ENCODE measurements at places on chromosomes 12 and 14.

- H3K27me3 ChIP-seq, result no peaks in the 10 kb centered on the region
- H3K36me3 ChIP-seq, result no peaks in the 10 kb centered on the region
- H3K27ac ChIP-seq, result no peak overlapping the region
- no peak for DNase-seq
Observed at GRCh38 chr12:89235189-89235993, 116.9 kb downstream of the DUSP6 start.

- H3K4me1 ChIP-seq, result no peaks in the 10 kb centered on the region
- no peak for DNase-seq
- H3K27ac ChIP-seq, result no peak overlapping the region
- no peaks in the 10 kb centered on the region for H3K27me3 ChIP-seq
- no peaks in the 10 kb centered on the region for H3K36me3 ChIP-seq
Observed at GRCh38 chr14:83483063-83483462, 1949.4 kb upstream of the SEL1L start.

GRCh38 chr12:126369487-126370463, 1304.5 kb downstream of the AACS start:
- H3K4me3 ChIP-seq, result no peak overlapping the region
- no peaks in the 10 kb centered on the region for H3K27me3 ChIP-seq
- no peaks in the 10 kb centered on the region for H3K4me1 ChIP-seq
- H3K27ac ChIP-seq, result no peak overlapping the region
- H3K36me3 ChIP-seq, result no peaks in the 10 kb centered on the region

GRCh38 chr12:94969424-94969823, 34.1 kb downstream of the NDUFA12 start:
- no peaks in the 10 kb centered on the region for H3K4me1 ChIP-seq
- DNase-seq, result no peak
- no peak overlapping the region for H3K27ac ChIP-seq
- H3K36me3 ChIP-seq, result no peaks in the 10 kb centered on the region
- no peaks in the 10 kb centered on the region for H3K27me3 ChIP-seq
- H3K4me3 ChIP-seq, result no peak overlapping the region

DNA sequence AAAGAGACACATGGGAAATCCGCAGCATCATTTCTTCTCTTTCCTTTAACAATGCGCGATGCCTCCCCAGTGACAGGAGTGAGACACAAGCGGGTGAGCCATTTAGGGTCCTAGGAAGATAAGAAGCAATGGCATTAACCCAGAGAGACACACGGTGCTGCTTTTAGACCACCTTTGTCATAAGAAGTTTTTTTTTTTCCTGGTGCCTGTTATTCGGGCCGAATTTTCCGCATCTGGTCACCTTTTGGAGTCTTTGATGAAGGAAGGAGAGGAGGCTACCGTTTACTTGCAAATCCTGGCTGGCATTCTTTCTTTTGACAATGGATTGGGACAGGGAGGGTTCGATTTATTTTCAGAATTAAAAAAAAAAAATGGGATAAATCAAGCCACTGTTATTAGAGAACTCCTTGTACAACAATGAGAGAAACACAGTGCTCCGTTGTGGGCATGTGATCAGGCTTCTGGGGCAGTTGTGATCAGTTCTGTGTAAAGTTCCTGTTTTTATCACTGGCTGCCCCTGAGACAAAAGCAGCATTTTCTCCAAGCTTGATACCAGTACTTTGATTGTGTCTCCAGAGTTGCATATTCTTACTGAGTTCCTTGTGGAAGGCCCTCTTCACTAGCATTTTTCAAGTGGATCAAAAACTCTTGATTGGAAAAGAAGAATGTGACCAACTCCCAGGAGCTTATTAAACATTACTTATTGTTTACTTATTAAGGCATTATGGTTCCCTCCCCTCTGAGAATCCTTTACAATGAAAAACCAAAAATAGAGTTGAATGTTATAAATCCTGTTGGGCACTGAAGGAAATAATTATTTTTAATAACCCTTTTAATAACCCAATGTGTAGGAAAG, 1.1 kb downstream of the DIP2B start:
- peak overlapping the region; percentile 96 for H3K4me3 ChIP-seq
- H3K27ac ChIP-seq, result no peak overlapping the region
- H3K4me1 ChIP-seq, result no peaks in the 10 kb centered on the region
- DNase-seq, result no peak
- peaks cover 1% of the 10 kb centered on the region for H3K36me3 ChIP-seq

DNA sequence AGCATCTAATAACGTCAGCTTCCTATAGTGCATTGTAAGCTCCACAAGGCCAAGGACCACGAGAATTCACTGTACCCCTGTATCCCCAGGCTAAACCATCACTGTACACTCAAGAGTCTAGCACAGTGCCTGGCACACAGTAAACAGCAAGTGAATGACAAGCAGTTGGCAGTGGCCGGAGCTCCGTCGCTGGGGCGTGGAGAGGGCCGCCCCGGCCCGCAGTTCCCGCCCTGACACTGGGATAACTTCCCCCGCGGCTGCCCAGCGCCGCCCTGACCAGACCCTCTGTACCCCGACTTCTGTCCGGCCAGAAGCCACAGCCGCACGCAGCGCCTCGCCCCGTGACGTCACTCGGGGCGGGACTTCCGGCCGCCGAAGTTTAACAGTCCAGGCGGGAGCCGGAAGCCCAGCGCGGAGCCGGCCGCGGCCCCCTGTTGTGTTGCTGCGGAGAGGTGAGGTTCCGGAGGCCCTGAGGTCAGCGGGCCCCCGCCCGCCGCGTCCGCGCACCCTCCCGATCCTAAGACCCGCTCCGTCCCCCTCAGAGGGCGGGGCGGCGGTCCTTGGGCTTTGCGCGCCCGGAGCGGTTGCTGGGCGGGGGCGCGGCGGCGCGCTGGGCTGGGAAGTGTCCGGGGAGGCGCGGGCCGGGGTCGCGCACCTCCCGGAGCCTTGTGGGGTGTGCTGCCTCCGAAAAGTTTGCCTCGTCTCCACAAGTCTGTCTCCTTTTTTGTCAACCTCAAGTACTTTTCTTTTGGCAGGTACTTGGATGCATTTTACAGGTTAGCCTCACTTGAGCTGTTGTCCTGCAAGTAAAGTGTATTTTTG, at the start of gene NEDD1:
TSS of gene NEDD1 (plus strand) at position 409 of the 822 bp plus-strand sequence. CDS start 2,503 bp downstream, outside the sequence.
- no peaks in the 10 kb centered on the region for H3K27me3 ChIP-seq
- H3K4me1 ChIP-seq, result no peaks in the 10 kb centered on the region
- peaks cover 4% of the 10 kb centered on the region for H3K36me3 ChIP-seq
- peak; percentile 95 for DNase-seq
- H3K27ac ChIP-seq, result no peak within 1 kb of the TSS
- peak within 1 kb of the TSS; percentile 83 for H3K4me3 ChIP-seq

- DNase-seq, result no peak
- H3K4me1 ChIP-seq, result peaks cover 4% of the 10 kb centered on the region
- no peak overlapping the region for H3K27ac ChIP-seq
- no peaks in the 10 kb centered on the region for H3K36me3 ChIP-seq
- no peaks in the 10 kb centered on the region for H3K27me3 ChIP-seq
Observed at GRCh38 chr14:93103392-93104080, 12.2 kb downstream of the ITPK1 start.

- no peaks in the 10 kb centered on the region for H3K36me3 ChIP-seq
- no peak overlapping the region for H3K4me3 ChIP-seq
- H3K27ac ChIP-seq, result no peak overlapping the region
- H3K27me3 ChIP-seq, result no peaks in the 10 kb centered on the region
- no peaks in the 10 kb centered on the region for H3K4me1 ChIP-seq
Observed at GRCh38 chr14:38505221-38505972, 249.5 kb upstream of the CLEC14A start.

DNA sequence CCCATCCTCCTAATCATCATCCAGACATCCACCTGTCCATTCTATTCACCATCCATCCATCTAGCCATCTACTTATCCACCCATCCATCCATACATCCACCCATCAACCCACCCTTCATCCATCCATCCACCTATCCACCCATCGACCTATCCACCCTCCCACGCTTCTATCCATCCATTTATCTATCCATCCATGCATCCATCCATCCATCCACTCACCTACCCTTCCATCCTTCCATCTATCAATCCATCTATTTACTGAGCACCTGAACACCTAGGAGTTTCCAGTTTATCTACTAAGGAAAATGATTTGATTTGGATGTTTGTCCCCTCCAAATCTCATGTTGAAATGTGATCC, 7.5 kb downstream of the RIN3 start:
- H3K4me3 ChIP-seq, result no peak overlapping the region
- DNase-seq, result no peak
- no peak overlapping the region for H3K27ac ChIP-seq
- no peaks in the 10 kb centered on the region for H3K36me3 ChIP-seq
- no peaks in the 10 kb centered on the region for H3K27me3 ChIP-seq
- H3K4me1 ChIP-seq, result no peaks in the 10 kb centered on the region

GRCh38 chr12:130137040-130138018, 24.9 kb upstream of the FZD10 start:
- no peaks in the 10 kb centered on the region for H3K36me3 ChIP-seq
- H3K27ac ChIP-seq, result no peak overlapping the region
- H3K27me3 ChIP-seq, result peaks cover 4% of the 10 kb centered on the region
- H3K4me1 ChIP-seq, result peaks cover 3% of the 10 kb centered on the region

DNA sequence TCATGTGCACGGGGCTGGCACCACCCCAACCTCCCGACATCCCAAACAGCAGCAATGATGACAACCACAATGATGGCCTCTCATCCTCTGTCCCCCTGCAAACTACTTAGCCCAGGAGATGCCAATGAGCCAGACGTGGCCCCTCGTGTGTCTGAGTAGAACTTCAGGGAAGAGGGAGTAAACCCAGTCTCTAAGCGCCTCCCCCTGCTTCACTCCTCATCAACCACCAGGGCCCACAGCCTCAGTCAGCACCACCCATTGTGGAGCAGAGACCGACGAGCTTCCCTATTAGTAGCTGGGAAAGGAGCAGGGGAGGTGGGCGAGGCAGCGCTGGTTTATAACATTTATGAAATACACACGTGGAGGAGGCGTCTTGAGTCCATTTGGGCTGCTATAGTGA, 182.7 kb upstream of the SFSWAP start:
- H3K27me3 ChIP-seq, result no peaks in the 10 kb centered on the region
- no peak overlapping the region for H3K27ac ChIP-seq
- H3K36me3 ChIP-seq, result no peaks in the 10 kb centered on the region
- no peak for DNase-seq
- no peak overlapping the region for H3K4me3 ChIP-seq

DNA sequence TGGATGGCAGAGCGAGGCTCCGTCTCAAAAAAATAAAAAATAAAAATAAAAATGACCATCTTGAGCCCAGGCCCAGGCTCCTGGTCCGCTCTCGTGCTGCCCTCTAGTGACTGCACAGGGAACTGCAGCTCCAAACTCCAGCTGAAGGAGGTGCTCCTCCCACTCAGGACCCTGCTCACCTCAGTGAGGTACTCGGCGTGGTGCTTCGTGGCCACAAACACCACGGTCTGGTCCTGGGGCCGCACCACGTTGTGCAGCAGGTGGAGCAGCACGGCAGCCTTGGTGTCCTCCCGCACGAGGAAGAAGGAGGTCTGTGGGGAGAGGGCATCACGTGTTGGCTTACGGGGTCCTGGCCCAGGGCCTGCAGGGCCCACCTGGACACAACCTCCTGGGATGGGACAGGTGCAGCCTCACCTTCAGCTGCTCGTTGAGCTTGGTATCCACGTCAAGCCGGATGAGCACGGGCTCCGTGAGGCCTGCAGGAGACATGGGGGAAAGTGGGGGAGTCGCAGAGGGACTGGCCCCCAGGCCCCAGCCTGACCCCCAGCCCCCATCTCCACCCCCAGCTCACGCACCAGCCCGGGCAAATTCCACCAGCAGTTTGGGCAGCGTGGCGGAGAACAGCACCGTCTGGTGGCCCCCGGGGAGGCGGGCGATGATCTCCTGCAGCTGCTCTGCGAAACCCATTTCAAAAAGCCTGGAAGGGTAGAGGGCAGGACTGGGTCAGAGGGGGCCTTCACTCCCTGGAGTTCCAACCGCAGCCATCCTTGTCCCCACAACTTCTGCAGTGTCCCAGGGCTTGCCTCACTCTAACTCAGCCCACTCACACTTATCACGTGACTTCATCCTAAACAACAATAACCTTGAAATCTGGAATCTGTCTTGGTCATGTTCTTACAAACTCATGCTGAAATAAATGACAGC, 10.6 kb downstream of the DDX54 start:
- no peaks in the 10 kb centered on the region for H3K27me3 ChIP-seq
- no peaks in the 10 kb centered on the region for H3K4me1 ChIP-seq
- H3K36me3 ChIP-seq, result peaks cover 91% of the 10 kb centered on the region
- peak; percentile 79 for DNase-seq

DNA sequence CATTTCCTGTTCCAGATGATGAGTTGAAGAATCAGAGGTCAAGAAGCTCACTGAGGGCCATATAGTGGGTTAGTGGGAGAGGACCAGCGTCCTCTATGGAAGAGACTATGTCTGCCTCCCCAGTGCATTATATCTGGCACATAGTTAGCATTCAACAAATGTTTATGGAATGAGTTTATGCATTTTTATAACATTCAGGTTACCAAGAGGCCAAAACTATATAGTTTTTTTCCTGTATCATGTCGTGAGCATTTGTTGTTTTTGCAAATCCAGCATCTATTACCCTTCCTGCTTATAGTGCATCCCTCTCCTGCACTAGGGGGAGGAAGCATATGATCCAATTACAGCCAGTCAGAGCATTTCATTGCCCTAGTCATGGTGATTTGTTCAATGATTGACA, 60.6 kb downstream of the SUDS3 start:
- peaks cover 2% of the 10 kb centered on the region for H3K36me3 ChIP-seq
- peaks cover 4% of the 10 kb centered on the region for H3K4me1 ChIP-seq
- no peak overlapping the region for H3K4me3 ChIP-seq
- no peak overlapping the region for H3K27ac ChIP-seq
- H3K27me3 ChIP-seq, result no peaks in the 10 kb centered on the region
- DNase-seq, result no peak

DNA sequence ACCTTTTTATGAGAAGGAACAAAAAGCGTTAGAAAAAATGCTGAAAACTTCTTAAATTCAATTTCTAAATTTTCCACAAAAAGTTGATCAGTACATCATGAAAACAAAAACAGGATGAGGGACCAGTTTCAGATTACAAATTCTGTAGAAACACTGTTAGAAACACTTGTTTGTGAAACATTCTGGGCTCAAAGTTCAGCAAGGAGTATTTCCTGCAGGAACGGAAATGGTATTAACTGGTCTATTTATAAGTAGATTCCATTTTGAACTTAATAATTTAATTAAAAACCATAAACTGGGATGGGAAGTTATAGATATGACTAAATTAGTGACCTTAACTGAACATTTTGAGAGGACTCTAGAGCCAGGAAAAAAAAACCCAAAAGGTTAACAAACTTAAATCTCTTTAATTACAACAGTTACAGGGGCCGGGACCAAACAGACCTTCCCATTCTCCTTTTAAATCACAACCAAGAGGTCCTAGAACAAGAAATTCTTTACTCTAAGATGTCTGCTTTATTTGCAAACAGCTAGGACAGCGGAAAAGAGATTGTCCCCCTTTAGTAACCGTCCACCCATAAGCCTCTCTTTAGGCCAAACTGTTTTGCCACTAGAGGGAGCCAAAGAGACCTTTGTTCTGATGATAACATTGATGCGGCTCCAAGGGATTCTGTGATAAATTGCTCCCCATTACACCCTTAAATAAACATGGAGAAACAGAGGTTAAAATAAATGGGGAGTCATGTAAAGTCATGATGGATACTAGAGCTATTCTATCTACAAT, 69.0 kb upstream of the RERGL start:
- no peaks in the 10 kb centered on the region for H3K27me3 ChIP-seq
- no peak overlapping the region for H3K4me3 ChIP-seq
- peak; percentile 41 for DNase-seq
